ENCODE measurements at places on chromosomes 2 and 18.

- no peak for DNase-seq
Observed at GRCh38 chr2:173968551-173968950, 3.4 kb upstream of the SP3 start.

DNA sequence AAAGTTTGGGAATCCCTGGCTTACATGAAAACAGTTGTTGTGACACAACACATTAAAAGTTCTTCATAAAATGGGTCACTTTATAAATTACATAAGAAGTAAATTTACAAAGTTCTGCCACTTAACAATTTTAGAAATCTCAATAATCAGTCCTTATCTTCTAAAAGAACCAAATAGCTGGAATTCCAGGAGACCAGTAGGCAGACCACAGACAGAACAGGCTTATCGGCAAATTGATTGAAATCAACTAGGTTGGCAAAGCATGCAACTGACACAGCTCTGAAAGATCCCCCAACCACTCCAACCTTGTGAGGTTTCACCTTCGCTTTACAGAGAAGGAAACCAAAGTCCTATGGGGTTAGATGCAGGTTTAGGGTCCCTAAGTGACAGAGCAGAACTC lies 103.0 kb downstream of the DNER start:
- DNase-seq, result no peak

DNA sequence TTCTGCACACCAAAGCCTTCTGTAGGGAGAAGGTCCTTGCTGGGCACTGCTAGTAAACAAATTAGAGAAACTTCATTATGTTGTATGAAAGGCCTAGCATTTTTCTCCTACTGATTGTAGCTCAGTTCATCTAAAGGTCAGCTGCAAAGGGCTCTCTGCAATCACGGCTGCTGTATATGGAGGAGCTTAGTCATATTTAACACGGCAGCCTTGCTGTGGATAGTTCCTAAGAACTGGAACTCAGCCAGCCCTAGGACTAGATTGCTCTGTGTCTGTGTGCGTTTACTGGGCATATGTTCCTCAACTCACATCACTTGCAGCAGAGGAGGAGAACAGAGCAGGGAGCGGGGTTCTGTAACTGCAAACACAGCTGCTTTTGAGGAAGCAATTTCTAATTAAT lies 1103.9 kb upstream of the KLHL29 start:
- DNase-seq, result no peak

DNA sequence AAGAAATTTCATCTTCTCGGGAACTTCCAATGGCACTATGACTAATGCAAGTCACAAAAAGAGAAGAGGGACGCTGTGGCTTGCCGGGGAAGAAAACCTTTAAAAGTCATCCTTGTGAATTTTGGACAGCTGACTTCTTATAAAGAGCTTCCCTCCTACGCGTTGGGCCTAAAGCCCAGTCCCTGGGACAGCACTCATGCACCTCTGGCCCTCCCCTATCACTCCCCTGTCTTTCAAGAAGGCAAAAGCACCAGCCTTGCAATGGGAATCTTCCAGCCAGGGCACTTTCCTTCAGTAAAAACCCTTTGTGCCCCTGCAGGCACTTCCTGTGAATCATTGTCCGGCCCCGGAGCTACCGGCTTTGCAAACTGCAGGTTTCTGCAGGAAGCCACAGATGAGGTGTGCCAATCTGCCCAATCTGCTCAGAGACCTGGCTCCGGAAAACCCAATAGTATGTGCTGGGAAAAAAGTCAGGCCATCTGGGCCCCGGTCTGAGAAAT lies 7.1 kb downstream of the MREG start:
- DNase-seq, result peak; percentile 93

DNA sequence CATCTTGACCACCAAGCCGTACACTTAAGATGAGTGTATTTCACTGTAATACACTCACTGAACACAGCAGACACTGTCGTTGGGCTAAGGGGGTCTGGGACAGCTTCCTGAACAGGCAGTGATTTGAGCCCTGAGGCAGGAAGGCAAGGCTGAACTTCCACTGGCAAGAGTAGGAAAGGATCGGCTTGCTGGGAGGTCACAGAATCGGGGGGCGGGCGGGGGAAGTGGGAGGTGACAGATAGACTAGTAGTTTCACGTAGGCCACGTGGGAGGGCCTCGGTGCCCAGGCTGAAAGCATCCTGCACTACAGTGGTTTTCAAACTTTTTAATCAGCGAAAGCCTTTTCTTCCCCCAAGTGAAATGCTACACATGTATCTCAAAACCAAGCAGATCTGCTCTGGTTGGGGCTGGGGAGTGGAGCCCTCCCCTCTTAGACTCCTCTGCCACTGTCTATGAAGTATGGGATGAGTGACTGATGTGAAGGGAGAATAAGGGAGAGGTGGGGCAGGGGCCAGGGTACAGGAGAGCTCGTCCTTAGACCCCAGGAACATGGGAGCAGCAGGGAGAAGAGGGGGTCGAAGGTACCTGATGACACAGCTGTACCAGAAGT lies 8.6 kb downstream of the PARD6G start:
- no peak for DNase-seq

GRCh38 chr2:85237849-85238565 lies 89.8 kb downstream of the TGOLN2 start:
- DNase-seq, result no peak

- no peak for DNase-seq
Observed at GRCh38 chr2:118130385-118130784, 42.1 kb downstream of the INSIG2 start.

- DNase-seq, result peak; percentile 74
Observed at GRCh38 chr2:233404222-233404621, 49.9 kb downstream of the DGKD start.

GRCh38 chr2:230889911-230890601 lies 25.3 kb downstream of the ITM2C start:
- no peak for DNase-seq

GRCh38 chr2:231604101-231604684 lies 11.5 kb downstream of the TEX44 start:
- DNase-seq, result no peak

DNA sequence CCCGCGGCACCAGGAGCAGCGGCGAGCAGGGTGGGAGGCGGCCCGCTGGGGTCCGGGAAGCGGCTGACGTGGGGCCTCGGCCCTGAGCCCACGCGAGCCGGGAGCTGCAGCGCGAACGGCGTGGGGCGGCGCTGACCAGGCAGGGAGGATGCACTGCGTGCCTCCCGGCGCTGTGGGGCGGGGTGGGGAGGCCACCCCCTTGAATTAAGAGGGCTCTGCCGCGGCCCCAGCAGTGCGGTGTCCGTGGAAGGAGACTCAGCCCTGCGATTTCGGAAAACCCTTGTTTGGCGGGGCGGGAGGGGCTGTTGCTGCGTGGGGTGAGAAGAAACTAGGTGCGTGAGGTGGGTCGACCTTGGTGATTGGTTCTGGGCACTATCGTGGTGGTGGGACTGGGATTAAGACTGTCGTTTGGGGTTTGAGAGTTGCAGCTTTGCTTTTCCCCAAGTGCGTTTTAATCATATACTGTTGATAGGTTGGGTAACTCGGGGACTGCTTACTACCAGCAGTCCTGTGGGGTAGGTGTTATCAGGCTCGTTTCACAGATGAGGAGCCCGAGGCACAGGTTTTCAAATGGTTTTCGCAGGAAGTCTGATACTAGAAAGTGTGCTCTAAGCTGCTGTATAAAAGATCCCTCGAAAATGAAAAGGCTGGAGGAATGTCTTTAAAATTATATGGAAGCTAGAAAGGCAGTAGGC lies 722 bp downstream of the ACSL3 start:
- no peak for DNase-seq

Data from common myeloid progenitor, CD34-positive (primary cell).